ENCODE measurements at places on chromosomes 6 and 20.

DNA sequence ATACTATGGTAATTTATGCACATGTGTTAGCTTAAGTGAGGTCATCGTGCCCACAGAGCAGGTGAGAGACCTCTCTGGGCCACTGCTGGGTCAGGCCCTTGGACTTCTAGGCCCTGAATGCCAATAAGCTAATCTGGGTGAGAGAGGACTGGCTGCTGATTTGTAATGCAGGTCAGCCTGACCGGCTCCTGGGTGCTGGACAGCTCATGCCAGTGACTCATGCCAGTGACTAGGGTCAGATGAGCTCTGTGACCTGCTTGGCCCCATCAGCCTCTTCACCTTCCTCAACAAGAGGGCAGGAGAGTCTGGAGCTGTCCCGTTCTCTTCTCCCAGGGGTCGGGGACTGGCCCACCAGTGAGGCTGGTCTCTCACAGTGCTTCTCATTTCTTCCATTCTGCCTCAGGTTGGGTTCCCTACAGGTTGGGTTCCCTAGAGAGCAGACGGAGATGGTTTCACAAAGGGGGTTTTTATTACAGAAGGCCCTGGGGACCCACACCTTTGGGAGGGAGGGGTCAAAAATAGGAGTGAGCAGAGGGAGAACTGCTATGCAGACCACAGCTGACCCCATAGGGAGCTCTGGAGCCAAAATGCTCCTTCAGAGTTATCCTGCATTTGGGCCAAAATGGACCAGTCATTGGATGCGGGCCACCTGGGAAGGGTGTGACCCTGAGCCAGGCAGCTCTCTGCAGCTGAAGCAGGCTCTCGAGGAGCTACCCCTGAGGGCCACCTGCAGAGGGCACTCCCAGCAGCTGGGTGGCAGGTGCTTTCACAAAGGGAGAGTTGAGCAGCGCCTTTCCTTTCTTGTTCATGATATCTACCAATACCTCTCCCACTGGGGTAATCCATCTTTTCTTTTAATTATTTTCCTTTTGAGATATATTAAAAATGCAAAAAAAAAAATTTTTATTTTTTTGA, 2.2 kb upstream of the OXT start:
- no peak for DNase-seq

GRCh38 chr6:133704371-133704770, 184.5 kb upstream of the TCF21 start:
- DNase-seq = no peak

GRCh38 chr6:36276581-36277536, 7.0 kb downstream of the PNPLA1 start:
- no peak for DNase-seq

DNA sequence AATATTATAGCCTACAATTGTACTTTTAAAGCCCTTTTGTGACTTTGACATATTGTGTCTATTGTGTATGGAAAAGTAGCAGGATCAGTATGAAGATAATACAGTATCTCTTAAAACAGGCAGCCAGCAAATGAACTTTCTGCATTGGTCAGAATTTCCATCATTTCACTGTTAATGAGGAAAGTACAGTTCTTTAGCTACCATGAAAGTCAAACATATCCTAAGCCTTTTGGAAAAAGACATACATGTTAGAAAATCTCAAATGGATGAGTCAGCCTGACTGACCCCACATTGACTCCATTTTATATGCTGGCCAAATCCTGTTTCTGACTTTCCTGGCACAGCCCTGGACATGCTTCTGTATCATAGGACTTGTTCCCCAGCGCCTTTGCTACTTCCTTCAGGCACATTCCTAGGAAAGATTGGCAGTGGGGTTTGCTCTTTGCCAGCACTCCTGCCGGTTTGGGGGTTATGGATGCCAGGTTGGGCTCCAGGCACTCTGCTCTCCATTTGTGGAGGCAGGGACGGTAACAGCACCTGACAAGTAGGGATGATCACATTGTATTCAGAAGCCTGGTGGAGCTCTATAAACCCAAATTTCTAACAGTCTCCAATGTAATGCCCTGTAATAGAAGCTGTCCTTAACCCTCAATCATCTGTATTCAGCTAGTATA, 43.7 kb downstream of the TOP1 start:
- DNase-seq = no peak

- DNase-seq = no peak
Measured at GRCh38 chr6:109783250-109783986, 92.3 kb downstream of the FIG4 start.

DNA sequence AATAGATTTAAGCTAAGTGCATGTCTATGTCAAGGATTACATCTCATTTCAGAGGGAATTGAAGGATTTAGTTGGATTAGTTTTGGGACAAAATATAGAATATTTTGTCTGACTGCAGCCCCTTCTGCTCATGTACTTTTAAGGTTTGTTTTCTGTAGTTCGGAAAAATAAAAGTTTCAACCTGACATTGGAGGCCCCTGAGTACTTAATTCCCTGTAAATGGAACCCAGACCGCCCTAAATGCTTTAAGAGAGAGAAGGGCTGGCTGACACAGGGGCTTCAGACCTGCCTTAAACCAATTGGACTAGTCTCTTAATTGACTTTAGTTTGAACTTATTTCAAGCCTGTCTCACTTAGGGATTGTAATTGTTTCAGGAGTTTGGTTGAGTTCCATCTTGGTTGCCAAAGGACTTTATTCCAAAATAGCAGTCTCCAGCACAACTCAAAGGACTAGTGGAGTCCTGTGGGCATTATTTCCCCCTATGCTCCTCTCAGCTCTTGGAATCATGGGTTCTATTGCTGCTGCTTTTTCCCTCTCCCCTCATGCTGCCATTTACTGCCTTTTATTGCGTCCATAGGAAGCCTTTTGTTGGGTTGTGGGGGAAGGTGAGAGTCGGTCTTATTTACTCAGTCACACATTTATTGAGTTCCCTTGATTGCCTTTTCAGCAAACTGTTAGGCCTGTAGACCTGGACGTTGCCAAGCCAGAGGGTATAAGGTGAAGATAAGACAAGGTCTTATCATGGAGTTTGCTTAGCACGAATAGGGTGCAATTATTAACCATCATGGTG, 14.5 kb downstream of the BRD2 start:
- no peak for DNase-seq

DNA sequence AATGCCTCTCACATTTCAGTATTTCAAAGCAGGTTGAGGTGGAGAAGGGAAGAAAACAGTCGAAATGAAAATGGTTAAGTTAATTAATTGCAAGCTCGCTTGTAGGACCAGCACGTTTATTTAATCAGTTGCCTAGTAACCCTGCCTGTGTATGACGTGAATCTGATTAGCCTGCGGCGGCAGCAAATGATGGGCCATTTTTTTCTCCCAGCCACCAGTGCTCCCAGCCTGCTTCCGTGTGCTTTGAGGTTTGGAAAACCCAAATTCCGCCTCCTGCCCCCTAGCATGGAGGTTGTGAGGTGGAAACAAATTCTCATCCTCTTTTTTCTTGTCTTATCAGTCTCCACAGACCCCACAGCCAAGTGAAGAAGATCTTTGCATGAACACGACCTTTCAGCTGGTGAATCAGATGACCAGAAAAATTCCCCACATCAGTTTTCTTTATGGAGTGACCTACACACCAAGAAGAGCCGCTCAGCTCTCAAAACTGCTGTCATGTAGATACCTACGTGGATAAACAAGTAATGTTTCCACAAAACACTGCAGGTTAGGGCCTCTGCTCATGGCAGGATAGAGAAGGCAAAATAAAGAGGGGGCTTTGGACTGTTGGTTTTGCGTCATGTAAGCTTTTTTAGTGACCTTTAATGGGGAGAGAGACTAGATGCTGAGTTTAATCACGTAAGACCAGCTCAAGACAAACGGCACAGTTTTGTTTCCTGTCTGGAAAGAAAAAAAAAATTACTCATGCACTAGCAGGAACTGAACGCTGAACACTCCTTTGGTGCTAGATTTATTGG, 572.9 kb upstream of the NOX3 start:
- DNase-seq = no peak

DNA sequence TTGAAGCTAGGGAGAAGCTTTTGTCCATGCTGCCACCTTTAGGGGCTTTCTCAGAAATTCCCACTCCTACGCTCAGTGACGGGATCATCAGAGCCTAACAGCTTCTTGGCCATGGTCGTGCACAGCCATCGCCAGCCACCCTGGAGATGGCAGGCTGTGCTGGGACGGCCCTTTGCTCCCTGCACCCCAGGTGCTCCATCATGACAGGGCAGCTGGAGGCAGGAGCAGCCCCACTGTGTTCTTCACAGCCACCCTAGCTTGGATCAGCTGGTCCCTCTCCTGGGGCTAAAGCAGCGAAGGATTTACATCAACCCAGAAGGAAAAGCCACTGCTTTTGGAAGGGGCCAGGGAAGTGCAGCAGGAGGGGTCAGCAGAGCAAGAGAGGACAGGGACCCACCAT, 235.9 kb downstream of the LY86 start:
- no peak for DNase-seq

GRCh38 chr6:16824845-16825685, 63.8 kb upstream of the ATXN1 start:
- no peak for DNase-seq

DNA sequence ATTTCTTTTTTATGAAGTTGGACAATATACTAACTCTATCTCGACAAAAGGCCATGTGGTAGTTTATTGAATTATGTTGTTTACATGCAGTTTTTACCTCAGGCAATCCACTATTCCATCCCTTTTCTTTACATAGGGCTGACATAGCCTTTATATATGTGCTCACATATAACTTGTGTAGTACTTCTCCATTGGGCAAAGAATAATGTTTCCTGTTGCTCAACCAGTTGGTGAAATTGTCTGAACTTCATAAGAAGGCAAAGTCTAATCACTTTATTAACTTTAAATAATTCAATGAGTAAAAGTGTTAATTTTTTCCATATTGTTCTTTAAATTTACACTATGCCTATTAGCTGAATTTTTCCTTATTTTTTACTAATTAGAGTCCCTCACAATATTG, 1272.1 kb downstream of the EPHA7 start:
- DNase-seq = no peak

GRCh38 chr6:107999341-107999740, 41.3 kb upstream of the SEC63 start:
- DNase-seq = no peak

- no peak for DNase-seq
Measured at GRCh38 chr6:43838276-43839036, 68.4 kb downstream of the VEGFA start.

DNA sequence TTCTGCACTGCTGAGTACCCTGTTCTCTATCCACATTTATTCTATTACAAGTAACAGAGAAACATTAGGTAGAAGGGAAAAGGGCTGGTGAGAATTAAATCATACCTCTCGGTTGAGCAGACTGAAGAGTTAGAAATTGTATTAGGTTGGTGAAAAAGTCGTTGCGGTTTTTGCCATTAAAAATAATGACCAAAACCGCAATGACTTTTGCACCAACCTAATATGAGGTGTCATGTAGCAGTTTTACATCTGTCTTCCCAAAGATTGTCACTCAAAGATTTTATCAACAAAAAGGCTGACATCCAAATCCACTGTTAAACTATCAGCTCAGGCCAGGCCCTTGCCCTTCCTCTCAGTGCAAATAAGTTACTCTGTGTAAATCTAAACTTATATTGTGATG, 28.3 kb upstream of the GRIK2 start:
- no peak for DNase-seq

DNA sequence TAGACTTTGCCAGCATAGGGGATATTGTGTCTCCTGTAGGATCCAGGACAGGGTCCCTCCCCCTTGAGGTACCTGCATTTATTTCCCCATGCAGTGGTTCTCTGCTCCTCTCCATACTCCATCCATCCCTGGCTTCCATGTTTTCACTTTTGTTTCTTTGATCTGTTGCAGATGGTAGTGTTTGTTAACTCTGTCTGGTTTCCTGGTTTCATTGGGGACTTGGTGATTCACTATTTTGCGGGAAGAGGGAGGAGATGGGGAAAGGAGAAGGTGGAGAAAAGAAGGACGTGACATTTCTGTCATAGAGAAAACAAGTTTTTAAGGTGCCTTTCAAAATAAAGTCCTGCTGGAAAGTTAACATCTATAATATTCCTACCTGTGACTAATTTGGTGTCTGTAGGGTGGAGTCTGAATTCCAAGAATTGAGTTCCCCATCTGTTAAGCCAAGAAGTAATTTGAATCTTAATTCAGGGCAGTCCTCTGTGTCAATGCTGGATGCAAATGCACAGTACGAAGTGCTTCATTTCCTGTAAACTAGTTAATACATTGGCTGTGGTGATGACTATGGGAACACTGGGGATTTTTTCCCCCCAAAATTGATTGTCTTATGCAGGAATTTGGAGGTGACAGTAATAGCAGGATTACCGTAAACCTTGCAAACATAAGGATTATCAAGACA, 6.9 kb upstream of the RNF144B start:
- DNase-seq = no peak

DNA sequence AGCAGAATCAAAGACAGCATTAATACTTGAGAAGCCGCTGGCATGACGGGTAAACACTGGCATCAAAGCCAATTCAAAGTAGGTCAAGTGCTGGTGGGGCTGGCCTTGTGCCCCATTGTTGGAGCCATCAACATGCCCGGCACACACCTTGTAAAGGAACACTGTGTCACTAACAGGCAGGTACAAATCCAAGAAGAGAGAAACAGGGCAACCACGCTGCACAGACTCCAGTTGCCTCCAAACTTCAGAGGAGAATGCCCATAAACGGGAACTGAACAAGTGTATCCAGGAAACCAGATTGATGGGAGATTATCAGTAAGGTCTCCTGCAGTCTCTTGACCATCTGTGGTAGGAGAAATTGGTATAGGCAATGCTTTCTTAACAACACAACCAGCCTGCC, 127.0 kb upstream of the STXBP5 start:
- DNase-seq = no peak

DNA sequence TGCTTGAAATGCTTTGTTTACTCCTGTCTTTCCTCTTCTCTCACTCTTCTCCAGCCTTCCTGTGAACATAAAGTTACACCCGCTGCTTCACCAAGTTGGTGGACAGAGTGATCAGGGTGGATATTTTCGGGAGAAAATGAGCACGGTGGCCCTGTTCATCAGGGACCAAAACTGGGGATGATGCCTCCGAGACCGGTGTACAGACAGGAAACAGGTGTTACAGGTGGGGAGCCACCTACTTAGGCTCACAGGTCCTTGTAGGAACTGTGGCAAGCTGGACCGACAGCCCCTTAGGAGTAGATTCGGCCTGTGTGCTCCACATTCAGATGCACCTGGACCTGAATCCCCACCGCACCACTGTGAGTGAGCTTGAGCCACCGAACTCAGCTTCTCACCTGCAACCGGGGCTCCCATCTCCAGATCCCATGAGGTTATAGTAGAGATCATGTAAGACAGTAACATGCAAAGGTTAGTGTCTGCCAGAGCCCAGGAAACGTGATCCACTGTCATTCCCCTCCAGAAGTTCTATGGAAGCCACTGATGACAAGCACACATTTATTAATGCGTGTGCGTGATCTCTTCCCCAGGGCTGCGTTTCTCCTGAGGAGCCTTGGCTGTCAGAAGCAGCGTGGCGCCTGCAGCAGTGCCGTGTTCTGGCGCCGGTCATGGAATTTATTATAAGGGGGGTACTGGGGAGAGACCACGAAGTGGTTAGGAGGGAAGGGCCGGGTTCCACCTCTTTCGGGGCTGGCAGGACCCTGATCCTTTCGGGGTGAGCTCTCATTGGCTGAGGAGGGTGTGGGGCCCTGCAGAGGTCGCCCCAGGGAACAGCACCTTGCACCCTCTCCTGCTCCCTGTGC, 94.2 kb downstream of the ERMARD start:
- no peak for DNase-seq

- DNase-seq = no peak
Measured at GRCh38 chr6:52534966-52535390, 41.9 kb downstream of the TRAM2 start.
